ENCODE measurements at places on chromosomes 6 and 20.

GRCh38 chr6:144232832-144233230, 52.3 kb upstream of the UTRN start:
- DNase-seq: no peak

DNA sequence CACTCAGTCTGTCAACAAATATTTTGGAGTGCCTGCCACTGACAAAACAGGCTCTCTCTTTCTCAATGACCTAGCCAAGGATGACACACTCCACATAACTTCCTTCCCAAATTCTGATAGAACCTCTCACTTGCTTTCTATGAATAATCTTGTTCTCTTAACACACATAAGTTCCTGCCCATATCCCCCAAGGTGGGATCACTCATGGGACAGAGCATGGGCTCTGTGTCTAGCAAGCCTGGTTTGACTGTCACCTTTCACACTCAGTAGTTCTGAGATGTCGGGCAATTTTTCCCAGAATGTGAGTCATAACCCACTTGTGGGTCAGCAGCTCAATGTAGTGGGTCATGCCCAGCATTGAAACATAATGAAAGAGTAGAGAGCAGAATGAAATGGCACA, 78.1 kb downstream of the LRFN2 start:
- DNase-seq: no peak

GRCh38 chr6:74606582-74607071, 599.2 kb downstream of the COL12A1 start:
- DNase-seq: no peak

DNA sequence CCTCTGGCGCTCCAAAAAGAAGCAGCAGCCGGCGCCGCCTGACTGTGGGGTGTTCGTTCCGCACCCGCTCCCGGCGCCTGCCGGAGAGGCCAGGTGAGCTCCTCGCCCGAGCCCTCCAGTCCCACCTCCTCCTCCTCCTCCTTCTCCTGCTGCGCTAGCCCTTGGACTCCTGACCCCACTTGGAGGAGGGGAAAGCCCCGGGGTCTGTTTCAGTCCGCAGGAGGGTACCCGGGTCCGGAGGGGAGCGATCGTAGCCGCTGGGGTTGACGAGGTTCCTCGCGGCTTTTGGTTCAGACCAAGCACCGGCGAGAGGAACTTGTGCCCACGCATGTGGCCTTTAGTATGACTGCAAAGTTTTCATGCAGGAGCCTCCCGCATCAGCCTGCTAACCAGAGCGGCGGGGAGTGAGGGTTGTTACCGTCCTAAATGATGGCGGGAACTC, 493 bp downstream of the CRYBG1 start:
- DNase-seq: no peak

DNA sequence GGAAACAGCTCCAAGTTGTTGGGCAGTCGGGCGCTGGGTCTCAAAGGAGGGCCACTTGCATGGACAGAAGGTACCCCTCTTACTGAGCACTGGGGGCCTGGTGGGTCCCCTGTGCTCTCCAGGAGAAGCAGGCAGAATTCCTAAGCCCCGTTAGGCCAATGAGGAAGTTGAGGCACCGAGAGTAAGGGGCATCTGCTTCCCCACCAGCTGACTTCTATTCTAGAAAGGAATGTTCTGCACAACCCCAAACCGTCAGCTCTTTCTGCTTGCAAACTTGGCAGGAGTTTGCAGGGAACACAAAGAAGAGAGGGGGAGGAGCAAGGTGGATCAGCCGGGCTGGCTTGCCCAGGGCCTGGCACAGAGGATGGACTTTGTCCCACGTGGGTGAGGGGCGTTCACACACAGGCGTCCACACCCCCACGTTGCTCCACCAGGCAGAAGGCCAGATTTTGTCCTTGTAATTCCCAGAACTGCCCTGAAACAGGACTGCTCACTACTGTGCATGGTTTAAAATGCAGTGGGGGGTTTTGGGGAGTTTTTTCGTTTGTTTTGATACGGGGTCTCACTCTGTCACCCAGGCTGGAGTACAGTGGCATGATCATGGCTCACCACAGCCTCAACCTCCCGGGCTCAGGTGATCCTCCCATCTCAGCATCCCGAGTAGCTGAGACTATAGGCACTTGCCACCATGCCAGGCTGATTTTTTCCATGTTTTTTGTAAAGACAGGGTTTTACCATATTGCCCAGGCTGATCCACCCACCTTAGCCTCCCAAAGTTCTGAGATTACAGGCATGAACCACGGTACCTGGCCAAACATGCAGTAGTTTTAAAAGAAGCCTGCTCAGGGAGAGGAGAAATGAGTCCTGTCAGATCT, 93.3 kb downstream of the SNX5 start:
- no peak for DNase-seq
